HuH-7.5 (cell line): ENCODE measurements at places on chromosomes 11 and 22.

GRCh38 chr11:126232683-126233082, 21.1 kb downstream of the FAM118B start:
- DNase-seq = no peak

- DNase-seq = no peak
Observed at GRCh38 chr11:16911658-16912057, 102.6 kb downstream of the PLEKHA7 start.

DNA sequence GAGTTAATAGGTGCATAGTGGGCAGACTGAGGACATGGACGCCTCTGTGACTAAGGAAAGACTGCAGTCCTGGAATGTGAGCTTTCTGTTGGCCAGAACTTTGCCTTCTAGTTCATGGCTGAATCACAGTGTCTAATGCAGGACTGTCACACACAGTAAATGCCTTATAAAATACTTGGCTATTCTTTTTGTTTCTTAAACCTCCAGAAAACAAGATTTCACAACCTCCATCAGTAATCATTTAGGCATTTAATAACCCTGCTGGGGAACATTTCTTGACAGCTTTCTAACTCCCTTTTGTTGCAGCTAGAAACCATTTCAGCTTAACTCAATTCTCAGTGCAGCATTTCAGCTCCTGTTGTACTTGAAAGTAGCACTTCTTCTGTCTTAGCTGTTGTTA, 335.8 kb upstream of the DDI1 start:
- DNase-seq = no peak

GRCh38 chr11:34050581-34051348, 766 bp upstream of the CAPRIN1 start:
- no peak for DNase-seq

DNA sequence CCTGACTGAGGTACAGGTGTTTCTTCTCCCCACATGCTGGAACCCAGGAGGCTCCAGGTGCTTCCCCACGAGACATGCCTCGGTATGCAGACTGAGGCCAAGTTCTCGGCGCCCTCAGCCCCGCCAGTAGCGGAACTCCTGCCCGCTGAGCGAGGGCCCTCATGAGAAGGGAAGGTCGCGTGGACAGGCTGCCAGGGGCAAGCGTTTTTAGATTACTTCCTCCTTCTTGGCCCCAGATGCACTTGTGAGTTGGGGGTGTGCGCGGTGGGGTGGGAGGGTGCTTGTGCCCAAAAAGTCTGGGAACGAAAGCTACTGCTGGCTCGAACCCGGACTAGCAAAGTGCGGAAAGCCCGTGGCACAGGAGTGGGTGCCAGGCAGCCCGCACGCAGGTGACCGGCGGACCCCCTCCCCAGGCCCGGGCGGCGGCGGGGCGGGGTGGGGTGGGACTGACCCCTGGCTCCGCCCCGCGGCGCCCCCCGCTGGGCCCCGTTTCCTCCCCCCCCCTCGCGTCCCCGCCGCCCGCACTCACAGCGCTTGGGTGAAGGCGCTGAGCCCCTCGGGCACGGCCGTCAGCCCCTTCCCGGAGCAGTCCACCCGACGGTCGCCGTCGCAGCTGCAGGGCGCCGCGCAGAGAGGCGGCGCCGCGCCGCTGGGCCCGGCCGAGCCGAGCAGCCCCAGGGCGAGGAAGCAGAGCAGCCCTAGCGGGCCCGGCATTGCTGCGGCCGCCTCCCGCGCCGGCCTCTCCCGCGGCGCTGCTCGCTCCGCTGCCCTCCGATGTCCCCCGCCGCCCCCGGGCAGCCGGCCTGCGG, 797 bp downstream of the LGR4 start:
- DNase-seq = no peak

DNA sequence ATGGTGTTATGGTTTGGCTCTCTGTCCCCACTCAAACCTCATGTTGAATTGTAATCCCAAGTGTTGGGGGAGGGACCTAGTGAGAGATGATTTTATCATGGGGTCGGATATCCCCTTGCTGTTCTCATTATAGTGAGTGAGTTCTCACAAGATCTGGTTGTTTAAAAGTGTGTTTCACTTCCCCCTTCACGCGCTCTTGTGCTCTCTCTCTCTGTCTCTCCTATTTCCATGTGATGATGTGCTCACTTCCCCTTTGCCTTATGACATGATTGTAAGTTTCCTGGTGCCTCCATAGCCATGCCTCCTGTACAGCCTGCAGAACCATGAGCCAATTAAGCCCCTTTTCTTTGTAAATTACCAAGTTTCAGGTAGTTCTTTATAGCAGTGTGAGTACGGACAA, 765.1 kb downstream of the KCNA4 start:
- no peak for DNase-seq

GRCh38 chr22:42699281-42699975, 21.2 kb downstream of the A4GALT start:
- no peak for DNase-seq

DNA sequence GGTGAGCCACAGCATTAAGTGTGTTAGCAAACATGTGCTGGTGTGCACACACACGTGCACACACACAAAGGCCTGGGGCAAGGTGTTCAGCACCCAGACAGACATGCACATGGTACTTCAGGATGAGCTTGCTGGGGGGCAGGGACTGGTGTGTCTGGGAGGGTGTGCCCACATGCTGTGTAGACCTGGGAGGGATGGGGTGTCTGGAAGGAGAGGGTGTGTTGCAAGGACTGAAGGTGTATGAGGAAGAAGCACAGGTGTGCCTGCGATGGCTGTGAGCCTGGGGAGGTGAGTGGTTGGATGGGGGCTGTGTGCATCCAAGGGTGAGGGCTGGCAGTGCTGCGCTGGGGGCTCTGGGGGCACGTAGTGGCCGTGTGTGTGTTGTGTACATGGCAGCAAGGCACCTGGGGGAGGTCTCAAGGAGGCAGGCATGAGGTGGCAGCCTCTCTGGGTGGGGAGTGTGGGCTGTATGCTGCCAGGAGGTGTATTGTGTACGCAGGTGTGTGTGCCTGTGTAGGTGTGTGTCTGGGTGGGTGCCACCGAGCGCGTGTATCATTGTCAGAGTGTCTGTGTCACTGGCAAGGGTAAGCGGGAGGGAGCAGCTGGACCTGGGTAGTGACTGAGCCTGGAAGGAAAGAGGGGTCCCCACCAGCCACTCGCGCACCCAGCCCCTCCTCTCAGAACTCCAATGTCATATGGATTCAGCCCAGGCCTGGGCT, 2.2 kb downstream of the NRXN2 start:
- DNase-seq = no peak

GRCh38 chr22:33227791-33228190, 169.6 kb upstream of the SYN3 start:
- no peak for DNase-seq

DNA sequence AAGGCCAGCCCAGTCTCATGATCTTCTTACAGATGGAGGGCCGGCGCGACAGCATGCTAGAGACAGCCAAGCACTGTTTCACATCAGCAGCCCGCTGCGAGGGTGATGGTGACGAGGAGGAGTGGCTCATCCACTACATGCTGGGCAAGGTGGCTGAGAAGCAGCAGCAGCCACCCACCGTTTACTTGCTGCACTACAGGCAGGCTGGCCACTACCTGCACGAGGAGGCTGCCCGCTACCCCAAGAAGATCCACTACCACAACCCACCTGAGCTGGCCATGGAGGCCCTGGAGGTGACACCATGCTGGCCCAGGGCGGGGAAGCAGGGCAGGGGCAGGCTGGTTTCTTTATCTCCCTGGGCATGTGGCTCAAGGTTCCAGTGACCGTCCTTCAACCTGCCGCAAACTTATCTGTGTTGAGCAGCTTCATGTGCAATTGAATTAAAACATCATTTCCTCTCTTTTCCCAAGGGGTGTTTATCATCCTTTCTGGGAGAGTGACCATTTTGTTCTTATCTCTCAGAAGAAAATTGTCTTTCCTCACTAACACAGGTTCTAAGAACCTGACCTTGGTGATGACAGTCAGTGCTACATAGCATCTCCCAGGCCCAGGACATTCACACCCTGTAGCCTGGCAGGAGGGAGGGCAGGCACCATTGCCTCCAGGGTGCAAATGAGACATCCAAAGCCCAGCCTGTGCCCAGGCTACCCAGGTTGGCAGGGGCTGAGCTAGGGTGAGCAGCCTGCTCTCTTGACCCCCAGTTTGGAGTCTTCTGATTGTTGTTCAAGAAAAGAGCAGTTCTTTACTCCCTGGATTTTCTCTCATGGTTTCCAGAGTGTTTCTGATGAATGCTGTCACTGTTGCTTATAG, 80.7 kb downstream of the CABIN1 start:
- DNase-seq = no peak

DNA sequence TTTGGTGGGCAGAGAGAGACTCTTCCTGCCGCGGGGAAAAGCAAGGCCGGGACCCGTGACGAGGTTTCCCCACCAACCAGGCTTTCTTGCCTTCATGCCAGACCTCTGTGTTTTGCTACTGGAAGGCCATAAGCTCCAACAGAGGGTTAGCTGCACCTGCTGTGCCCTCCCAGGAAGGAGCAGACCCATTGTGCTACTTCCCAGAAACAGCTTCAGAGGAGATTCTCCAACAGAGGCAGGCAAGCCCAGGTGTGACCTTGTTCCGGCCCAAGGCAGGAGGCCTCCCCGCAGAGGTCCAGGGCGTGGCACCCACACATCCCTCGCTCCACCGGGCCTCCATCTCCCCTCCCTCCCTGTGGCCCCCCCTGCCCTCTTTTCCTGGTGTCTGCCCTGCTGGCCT, 57.8 kb downstream of the ELFN2 start:
- no peak for DNase-seq

- DNase-seq = no peak
Observed at GRCh38 chr22:46815896-46816731, 53.7 kb downstream of the TBC1D22A start.

DNA sequence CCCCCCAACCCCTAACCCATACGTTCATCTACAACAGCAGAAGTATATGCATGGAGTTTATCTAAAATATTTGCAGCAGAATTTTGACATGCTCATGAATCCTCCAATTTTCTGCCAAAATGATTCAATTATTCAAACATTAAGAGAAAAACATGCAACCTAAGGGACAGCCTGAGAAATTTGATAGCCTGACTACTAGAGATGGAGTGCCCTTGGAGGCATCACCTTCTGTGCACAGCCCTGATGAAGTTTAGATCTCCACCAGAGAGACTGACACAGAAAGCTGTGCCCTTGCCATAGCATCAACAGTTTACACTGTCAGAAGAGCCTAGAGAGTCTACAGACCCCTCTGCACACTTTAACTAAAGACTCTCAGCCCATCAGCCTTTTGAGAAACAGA, 217.7 kb downstream of the LUZP2 start:
- no peak for DNase-seq

DNA sequence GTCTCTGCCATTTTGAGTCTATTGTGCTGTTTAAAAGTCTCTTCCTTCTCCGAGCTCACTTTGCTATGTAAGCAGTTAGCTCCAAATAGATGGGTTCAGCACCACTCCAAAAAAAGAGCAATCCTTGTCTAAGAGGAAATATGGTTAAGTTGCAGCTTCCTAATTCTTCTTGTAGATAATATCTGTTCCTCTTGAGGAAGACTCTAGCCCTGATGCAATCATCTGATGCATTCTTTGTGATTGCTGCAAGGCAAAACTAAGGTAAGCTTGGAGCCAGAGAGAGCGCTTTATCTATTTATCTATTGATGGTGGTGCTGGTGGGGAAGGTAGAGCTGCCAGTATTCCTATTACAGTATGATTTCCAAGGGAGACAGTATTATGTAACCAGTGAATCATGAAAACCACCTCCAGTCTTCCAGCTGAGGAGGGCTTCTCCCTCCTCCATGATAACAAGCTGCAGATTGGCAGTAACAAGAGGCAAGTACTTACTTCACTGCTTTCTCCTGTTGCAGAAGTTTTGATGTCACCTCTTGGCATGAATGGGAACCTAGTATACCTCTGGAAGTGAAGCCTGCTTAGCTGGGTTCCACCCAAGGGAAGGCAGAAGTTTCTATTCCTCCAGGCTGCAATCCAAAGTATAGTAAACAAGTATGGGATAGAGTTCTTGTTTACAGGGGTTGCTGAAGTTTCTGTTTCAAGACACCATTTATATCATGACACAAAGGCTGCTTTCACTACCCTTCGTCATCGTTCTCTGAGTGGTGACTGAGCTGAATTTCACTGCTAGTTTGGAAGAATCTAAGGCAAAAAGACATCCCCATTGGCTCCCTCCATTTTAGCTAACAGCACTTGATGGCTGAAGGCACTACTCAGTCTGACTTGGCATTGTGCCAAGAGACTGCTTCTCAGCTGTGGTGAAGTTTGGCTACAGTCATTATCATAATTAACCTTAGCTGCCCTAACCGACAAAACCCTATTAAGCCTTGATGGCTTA, 49.7 kb downstream of the FDX1 start:
- DNase-seq = no peak

DNA sequence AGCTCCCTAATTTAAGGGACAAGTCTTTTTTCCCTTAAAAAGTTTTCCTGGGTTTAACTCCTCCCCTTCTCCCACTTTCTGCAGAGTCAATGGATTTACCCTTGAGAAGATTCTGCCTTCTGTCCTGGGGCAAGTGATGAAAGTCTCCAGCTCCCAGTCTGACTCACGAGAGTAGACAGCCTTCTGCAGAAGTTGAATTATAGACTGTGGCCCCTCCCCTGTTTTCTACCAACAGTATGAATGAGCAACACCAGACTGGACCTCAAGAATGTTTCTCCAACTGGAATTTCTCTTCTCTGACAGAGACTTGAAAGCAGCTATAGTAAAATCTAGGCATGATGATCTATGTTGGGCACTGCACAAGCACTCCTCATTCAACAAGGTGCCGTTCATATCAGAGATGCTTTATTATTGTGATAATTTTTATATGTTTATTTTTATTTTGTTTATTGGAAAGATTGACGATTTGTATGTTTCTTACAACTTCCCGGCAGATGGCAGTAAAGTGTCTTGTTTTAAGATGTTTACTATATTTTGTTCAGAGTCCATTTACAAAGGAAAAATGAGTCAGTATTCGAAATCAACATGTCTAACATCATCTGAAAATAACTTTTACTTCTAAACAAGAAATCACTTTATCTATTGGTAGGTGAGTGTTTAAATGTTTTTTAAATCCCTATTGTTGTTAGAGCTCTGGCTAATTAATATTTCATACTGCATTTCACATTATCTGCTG, 56.6 kb downstream of the LMO2 start:
- no peak for DNase-seq

DNA sequence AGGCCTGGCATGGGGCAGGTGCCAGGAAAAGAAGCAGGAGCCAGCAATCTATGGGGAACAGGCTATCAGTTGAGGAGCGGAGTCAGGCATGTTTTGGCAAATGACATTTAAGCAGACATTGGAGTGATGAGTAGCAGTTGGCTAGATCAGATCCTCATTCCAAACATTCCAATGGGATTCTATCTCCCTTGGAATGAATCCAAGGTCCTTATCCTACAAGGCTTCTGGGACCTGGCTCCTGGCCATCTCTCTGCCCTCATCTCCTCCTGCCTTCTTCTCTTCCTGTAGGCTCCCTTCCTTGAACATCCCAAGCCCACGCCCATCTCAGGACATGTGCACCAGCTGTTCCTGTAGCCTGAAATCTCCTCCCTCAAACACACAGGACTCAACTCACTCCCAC, 1074.5 kb downstream of the TBC1D22A start:
- DNase-seq = no peak

DNA sequence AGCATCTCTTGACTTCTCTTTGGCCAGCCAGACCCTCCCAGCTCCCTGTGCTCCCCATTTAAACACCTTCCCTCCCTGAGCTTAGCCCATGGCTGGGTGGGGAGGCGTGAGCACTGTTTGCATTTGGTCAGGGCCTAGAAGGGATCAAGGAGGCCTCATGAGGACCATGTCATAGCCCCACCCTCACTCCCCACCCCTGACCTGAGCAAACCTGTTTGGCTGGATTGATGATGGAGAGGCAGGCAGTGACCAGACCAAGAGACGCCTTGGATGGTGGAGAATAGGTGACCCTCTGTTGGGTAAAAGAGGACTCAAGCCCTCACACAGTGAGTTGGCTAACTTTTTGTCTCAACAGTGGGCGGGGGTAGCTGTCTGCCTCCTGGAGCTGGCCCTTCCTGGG, 49.9 kb downstream of the ST3GAL4 start:
- no peak for DNase-seq
